ENCODE measurements at places on chromosomes 12 and 14. TPM values are rescaled to one million over a fixed set of nuclear protein-coding genes. Genes with fewer than 3 reads are reported as not detected.

GRCh38 chr12:113054948-113055486 is 1.5 kb upstream of the DTX1 start:
- H3K4me3 ChIP-seq = no peak overlapping the region
- H3K27ac ChIP-seq = no peak overlapping the region
- no peaks in the 10 kb centered on the region for H3K4me1 ChIP-seq
- DNase-seq = no peak
- peaks cover 44% of the 10 kb centered on the region for H3K27me3 ChIP-seq

GRCh38 chr12:75738486-75738885 is 227.1 kb upstream of the KRR1 start:
- H3K27me3 ChIP-seq = no peaks in the 10 kb centered on the region
- no peaks in the 10 kb centered on the region for H3K36me3 ChIP-seq
- peaks cover 19% of the 10 kb centered on the region for H3K4me1 ChIP-seq
- H3K27ac ChIP-seq = no peak overlapping the region
- H3K4me3 ChIP-seq = no peak overlapping the region
- DNase-seq = no peak

GRCh38 chr12:19021646-19022045 is 107.9 kb upstream of the PLEKHA5 start:
- no peaks in the 10 kb centered on the region for H3K36me3 ChIP-seq
- no peaks in the 10 kb centered on the region for H3K27me3 ChIP-seq
- DNase-seq = no peak
- no peak overlapping the region for H3K4me3 ChIP-seq

- DNase-seq = no peak
- H3K4me3 ChIP-seq = no peak overlapping the region
- no peaks in the 10 kb centered on the region for H3K27me3 ChIP-seq
- no peaks in the 10 kb centered on the region for H3K4me1 ChIP-seq
- H3K27ac ChIP-seq = no peak overlapping the region
Measured at GRCh38 chr12:130574402-130574801, 141.7 kb downstream of the RIMBP2 start.

Gene GPR68
- total RNA-seq = 0.10 TPM

GRCh38 chr14:53515276-53515675 is 362.2 kb upstream of the DDHD1 start:
- H3K4me1 ChIP-seq = peaks cover 11% of the 10 kb centered on the region
- H3K36me3 ChIP-seq = no peaks in the 10 kb centered on the region
- DNase-seq = no peak
- H3K27ac ChIP-seq = no peak overlapping the region
- H3K4me3 ChIP-seq = no peak overlapping the region

DNA sequence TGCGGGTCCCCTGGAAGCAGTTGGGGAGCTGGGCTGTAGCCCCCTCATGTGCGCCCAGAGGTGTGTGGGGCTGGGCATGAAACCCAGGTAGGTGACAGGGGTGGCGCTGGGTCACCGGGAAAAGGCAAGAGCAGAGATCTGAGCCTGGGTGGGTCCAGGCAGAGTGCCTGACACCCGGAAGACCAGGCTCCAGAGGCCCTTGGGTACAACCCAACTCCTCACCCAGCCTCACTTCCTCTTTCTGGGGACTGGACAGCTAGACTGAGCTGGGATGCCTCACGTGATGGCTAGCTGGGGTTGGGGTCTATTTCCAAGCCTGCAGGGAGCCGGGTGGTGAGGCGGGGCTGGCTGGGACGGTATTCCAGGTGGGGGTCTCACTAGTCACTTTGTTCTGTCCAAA is 16.3 kb upstream of the CYP46A1 start:
- no peak overlapping the region for H3K4me3 ChIP-seq
- H3K27me3 ChIP-seq = no peaks in the 10 kb centered on the region
- H3K27ac ChIP-seq = no peak overlapping the region
- H3K36me3 ChIP-seq = no peaks in the 10 kb centered on the region

GRCh38 chr14:103372552-103373304 is 12.5 kb upstream of the MARK3 start:
- DNase-seq = peak; percentile 91
- H3K4me1 ChIP-seq = peaks cover 10% of the 10 kb centered on the region
- H3K27ac ChIP-seq = peak overlapping the region; percentile 64
- peak overlapping the region; percentile 4 for H3K4me3 ChIP-seq
- no peaks in the 10 kb centered on the region for H3K27me3 ChIP-seq

GRCh38 chr14:53547593-53547992 is 394.5 kb upstream of the DDHD1 start:
- no peaks in the 10 kb centered on the region for H3K36me3 ChIP-seq
- DNase-seq = no peak
- H3K4me3 ChIP-seq = no peak overlapping the region

Data from MCF 10A (cell line).